Kidney tubule cell (primary cell): ENCODE measurements at places on chromosomes 2 and 18.
A peak's percentile ranks its signal among the peaks of the same experiment; 100 is the strongest.

- DNase-seq: no peak
Observed at GRCh38 chr18:54942144-54942543, 17.1 kb downstream of the CCDC68 start.

DNA sequence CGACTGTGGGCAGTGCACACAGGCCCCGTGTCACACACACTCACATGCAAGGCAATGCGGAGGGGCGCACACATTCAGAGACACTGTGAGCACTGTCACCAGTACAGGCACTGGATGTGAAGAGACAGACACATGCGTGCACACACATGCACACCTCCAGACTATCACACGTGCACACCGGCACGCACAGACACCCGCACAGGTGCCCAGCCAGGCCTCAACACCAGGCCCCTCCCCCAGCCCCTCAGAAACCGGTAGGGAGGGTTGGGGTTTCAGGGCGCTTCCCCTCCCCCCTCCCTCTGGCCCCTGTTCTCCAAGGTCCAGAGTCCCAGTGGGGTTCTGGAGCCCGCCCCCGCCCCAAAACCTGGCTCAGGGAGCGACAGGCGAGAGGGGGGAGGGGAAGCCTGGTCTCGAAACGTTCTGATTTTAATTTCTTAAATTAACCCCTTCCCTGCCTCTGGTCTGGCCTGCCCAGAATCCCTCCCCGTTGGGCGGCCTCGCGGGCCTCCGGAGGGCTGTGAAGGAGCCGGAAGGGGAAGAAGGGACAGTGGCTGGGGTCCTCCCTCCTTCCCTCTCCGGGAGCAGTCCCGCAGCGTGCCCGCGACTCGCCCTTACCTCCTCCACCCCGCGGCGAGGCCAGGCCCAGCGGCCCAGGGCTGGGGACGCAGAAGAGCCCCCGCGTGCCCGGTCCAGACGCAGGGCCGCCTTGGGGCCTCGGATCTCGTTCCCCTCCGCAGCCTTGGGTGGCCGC, 558 bp downstream of the FBXO41 start:
- no peak for DNase-seq

DNA sequence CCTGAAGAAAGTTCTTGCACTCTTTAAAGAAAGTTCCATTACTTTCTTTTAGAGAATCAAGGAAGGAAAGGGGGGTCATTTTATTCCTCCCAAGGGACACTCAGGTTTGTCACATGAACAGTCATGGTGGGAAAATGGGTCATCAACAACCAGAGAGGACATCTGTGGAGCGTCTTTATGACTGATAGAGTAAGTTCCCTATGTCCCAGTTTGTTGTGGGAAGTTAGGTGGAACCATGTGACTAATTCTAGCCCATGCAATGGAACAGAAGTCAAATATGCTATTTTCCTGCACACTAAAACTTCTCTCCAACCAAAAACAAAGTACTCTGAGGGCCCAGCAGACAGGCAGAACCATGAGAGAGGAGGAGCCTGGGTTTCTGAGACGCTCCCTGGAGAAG, 165.6 kb upstream of the SERTAD2 start:
- no peak for DNase-seq

DNA sequence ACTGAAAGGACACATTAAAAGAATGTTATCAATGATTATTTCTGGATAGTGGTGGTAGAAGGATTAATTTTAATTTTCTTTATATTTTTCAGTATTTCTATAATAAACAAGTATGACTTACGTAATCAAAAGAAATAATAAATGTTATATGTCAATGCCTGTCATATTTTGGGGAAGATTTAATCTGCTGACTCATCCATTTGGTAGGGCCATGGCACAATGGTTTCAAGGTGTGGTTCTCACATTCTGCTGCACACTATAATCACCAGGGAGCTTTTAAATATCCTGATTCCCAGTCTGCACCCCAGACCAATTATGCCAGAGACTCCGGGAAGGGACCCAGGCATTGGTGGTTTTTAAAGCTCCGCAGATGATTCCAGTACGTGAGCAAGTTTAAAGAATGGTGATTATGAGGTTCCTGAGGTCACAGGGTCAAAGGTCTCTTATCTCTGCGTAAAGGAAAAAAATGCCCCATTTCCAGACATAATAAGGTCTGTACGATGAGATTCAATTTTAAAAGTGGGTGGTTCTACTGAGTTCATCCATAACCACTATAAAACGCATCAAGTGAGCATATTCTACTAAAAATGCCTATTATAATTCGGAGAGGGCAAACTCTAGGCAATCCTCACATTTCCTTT, 27.2 kb downstream of the WIPF1 start:
- DNase-seq: no peak

- DNase-seq: no peak
Observed at GRCh38 chr2:20937353-20937752, 106.5 kb downstream of the APOB start.

- peak; percentile 91 for DNase-seq
Observed at GRCh38 chr2:74441690-74442482, at the start of gene RTKN. RTKN (minus strand) TSS chr2:74441937; CDS start chr2:74441816, 121 bp downstream.

DNA sequence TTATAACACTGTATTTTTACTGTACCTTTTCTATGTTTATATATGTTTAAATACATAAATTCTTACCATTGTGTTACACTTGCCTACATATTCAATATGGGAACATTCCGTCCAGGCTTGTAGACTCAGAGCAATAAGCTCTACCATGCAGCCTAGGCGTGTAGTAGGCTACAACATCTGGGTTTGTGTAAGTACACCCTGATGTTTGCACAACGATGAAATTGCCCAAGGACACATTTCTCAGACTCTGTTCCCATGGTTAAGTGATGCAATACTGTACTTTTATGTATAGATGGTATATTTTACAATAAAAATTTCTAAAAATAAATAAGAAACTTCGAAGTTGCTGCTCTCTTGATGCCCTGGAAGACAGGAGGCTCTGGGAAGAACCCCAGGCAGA, 38.4 kb downstream of the YPEL5 start:
- DNase-seq: no peak
